ENCODE measurements at places on chromosomes 16 and 17.

DNA sequence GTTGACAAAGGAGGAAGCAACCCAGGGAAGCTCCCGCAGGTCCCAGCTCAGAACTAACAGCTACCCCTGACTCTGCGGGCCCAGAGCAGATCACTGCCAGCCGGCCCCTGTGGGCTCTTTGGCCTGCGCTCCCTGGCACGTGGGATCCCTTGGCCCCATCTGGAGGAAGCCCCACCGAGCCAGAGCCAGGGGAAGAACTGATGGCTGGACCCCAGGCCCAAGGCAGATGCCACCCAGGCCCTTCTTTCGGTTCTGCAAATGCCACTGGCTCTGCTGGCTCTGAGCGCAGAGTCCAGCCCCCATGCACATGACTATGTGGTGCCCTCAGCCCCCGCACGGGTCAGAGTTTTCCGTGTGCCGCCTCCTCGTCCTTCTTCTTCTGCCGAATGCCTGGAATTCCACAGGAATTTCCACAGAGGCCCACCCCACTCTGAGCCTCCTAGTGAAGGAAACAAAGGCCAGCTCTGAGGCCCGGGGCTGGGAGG, 35.8 kb upstream of the SNN start:
- no peak for DNase-seq

GRCh38 chr17:82062076-82062983, 3.3 kb downstream of the DUS1L start:
- DNase-seq, result no peak

- no peak for DNase-seq
These were observed 2.7 kb downstream of the C1QTNF1 start for GRCh38 chr17:79026376-79027273.

GRCh38 chr17:78010759-78011158, 52.3 kb downstream of the TNRC6C start:
- no peak for DNase-seq

- DNase-seq, result no peak
These were observed 99.2 kb upstream of the ZNF750 start for GRCh38 chr17:82938873-82939620.

DNA sequence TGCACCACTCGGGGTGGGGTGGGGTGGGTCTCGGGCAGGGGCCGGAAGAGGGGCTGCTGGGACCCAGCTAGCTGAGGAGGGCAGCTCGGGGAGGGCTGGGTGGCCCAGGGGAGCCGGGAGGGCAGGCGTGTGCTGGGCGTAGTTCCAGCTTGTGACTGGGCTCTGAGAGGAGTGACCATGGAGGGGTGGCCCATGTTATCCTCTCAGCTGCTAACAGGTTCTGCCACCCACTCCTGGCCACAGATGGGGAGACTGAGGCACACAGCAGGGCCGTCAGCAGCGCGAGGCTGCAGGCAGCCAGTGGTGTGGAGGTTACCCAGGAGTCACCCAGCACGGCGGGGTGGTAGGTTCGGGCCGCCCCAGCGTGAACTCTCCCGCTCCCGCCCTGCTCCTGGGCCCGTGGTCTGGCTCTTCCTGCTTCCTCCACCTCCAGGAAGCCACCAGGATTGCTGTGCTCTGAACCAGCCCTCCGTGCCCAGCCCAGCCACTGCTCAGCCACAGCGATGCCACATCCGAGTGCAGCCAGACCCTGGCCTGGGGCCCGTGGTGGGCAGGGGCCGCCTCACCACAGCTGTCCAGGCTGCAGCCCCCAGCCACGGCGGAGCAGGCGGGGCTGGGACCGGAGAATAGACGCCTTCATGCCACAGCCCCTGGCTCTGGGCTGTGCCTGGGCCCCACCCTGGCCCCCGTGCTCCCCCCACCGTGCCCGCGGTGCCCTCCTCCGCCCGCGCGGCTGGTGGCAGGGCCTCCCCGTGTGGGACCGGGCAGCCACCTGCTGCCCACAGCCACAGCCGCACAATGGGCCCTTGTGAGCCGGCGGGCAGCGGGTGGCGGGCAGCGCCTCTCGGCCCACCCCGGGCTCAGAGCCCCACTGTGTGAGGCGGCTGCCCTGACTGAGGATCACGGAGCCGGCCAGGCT, 26.3 kb upstream of the SSTR5 start:
- DNase-seq, result no peak

- no peak for DNase-seq
These were observed 1.4 kb downstream of the MEIOB start for GRCh38 chr16:1870365-1871082.

GRCh38 chr16:85235991-85236817, 123.9 kb upstream of the CIBAR2 start:
- no peak for DNase-seq
